D341Med (cell line): ENCODE measurements at places on chromosomes 7 and 10.

- no peak for DNase-seq
Measured at GRCh38 chr7:101205901-101206664, 5.2 kb upstream of the MOGAT3 start.

- DNase-seq: no peak
Measured at GRCh38 chr7:26995666-26996065, 100.1 kb downstream of the HOXA1 start.

GRCh38 chr10:5971886-5972285 lies 5.5 kb downstream of the IL15RA start:
- DNase-seq: no peak

- DNase-seq: no peak
Measured at GRCh38 chr7:31114593-31115343, 62.7 kb downstream of the ADCYAP1R1 start.

GRCh38 chr10:72264536-72264935 lies 9.2 kb upstream of the DDIT4 start:
- no peak for DNase-seq

GRCh38 chr7:30851651-30852307 lies 59.9 kb upstream of the AQP1 start:
- no peak for DNase-seq

GRCh38 chr7:44748948-44749731 lies 493 bp downstream of the ZMIZ2 start:
- DNase-seq: no peak
